ENCODE measurements at places on chromosomes 7 and 10.

- no peak for DNase-seq
These were observed 8.7 kb upstream of the VDAC2 start for GRCh38 chr10:75201793-75202307.

GRCh38 chr7:17546189-17546588, 247.7 kb downstream of the AHR start:
- no peak for DNase-seq

DNA sequence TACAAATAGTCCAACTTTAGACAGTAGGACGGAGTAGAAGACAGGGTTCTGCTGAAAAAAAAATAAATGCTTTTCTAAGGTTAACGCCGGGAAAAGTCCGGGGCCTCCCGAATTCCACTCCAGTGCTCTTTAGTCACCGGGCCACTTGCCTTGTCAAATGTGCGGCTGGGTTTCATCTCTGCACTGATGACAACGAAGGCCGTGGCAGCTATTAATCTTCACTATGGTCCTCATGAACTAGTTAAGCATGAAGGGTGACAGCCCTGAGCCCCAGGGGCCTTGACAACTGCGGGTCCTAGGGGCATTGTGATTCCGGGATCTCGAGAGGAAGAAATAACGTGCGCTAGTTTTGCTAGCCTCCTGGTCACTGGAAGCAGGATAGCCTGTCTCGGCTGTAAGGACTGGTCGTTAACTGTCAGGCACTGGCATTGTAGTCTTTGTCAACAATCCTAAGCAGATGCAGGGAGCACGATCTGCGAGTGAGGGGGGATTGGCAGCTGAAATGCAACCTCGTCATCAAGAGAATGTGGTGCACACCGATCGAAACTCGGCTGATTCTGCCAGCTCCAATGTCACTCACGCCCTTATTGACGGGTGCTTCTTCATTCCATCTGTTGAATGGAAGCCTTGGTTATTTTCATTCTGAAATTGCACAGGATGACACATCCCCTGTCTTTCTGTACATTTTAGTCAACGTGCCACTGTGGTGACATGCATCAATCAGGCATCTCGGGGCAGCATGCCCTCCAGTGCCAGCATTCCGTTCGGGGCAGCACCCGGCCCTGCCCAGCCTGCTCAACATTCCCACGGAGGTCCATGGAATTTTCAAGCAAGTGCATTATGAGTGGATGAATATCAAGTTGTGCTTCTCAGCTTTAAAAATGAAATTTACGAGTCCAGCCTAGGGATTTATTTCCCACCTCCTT, 51.6 kb upstream of the MGMT start:
- DNase-seq: no peak

DNA sequence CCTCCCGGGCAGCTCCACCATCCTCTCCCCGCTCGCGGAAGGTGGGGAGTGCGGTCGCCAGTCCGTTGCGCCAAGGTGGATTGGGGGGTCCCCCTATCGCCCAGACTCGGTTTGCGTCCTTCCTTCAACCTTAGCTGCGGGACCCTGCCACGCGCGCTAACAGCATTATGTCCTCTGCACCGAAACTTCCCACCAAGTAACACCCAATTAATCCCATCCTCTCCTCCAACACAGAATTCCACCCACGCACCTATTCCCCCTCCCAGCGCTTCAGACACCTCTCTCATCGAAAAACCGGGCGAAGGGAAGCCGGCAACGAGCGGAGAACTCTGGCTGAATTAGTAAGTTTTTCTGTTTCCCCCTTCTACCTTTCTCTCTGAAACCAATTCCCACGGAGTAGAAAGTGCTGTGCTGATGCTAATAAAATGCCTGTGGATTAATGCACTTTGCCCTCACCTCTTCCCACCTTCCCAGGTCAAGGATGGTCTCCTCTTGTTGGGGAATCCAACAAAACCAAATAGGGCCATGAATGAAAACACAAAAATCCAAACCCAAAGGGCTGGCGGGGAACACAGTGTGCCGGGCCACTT, 947 bp downstream of the HOXA3 start:
- no peak for DNase-seq

- no peak for DNase-seq
These were observed 130.0 kb downstream of the FAM53B start for GRCh38 chr10:124614003-124614659.

GRCh38 chr7:36441344-36442022, 51.8 kb downstream of the ANLN start:
- no peak for DNase-seq

All from GM04503 (cell line).